ENCODE measurements at places on chromosomes 7 and 10. TPM values are rescaled to one million over a fixed set of nuclear protein-coding genes. Genes with fewer than 3 reads are reported as not detected.

- no peak overlapping the region for H3K4me3 ChIP-seq
- no peaks in the 10 kb centered on the region for H3K4me1 ChIP-seq
- H3K27me3 ChIP-seq = no peaks in the 10 kb centered on the region
Measured at GRCh38 chr10:4941540-4942330, 21.5 kb upstream of the AKR1C1 start.

Gene FOXK1
- total RNA-seq = 30.0 TPM

Gene ZNF485
- total RNA-seq = 6.9 TPM

- no peaks in the 10 kb centered on the region for H3K4me1 ChIP-seq
- H3K4me3 ChIP-seq = no peak overlapping the region
- no peak for DNase-seq
- no peaks in the 10 kb centered on the region for H3K36me3 ChIP-seq
- peaks cover 17% of the 10 kb centered on the region for H3K27me3 ChIP-seq
- no peak overlapping the region for H3K27ac ChIP-seq
Measured at GRCh38 chr10:30098629-30099028, 39.2 kb upstream of the JCAD start.

GRCh38 chr7:70738151-70738885 is 393.6 kb upstream of the GALNT17 start:
- no peak overlapping the region for H3K4me3 ChIP-seq
- H3K36me3 ChIP-seq = no peaks in the 10 kb centered on the region
- H3K4me1 ChIP-seq = peaks cover 14% of the 10 kb centered on the region
- DNase-seq = no peak
- H3K27ac ChIP-seq = no peak overlapping the region

DNA sequence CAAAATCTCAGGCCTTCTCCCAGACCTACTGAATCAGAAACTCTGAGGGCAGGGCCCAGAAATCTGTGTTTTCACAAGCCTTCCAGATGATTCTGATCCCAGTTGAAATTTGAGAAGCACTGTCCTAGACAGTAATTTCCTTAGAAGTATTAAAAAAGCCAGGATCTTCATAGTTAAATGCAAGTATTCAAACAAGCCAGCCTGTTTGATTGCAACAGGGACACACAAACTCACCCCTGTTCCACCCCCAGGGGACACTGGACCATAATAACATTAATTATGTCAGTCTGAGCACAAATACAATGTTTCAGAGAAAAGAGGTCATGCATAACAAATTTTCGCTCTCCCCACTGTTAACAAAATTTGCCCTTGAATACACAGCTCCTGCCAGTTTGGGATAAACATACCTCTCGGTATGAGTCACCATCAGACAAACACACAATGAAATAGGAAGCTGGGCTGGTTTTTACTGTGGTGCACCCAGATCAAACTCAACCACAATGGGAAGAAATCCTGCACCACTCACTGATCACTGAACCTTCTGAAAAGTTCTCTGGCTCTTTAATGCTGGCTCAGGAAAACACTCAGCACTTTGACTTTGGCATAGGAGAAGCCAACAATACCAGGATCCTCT is 34.3 kb downstream of the ABLIM1 start:
- H3K27ac ChIP-seq = no peak overlapping the region
- H3K36me3 ChIP-seq = no peaks in the 10 kb centered on the region
- no peak for DNase-seq
- H3K4me3 ChIP-seq = no peak overlapping the region
- H3K27me3 ChIP-seq = peaks cover 2% of the 10 kb centered on the region
- peaks cover 3% of the 10 kb centered on the region for H3K4me1 ChIP-seq

DNA sequence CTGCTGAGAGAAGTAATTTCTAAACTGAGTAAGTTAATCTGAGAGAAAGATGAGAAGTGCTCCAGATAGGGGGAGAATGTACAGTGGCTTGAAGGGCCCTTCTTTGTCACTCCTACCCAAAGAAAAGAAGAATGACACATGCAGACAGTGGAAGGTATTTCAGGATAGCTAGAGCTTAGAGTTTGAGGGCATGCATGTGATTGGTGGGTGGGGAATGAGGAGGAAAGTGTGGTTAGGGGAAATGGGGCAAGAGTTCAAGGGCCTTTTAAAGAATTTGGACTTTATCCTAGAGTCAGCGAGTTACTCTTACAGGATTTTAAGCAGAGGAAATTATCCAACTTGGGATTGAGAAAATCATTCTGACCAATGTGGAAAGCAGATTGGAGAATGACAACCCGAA is 50.0 kb downstream of the ANLN start:
- no peak overlapping the region for H3K27ac ChIP-seq
- no peak for DNase-seq
- no peaks in the 10 kb centered on the region for H3K27me3 ChIP-seq
- peaks cover 2% of the 10 kb centered on the region for H3K36me3 ChIP-seq
- no peak overlapping the region for H3K4me3 ChIP-seq

DNA sequence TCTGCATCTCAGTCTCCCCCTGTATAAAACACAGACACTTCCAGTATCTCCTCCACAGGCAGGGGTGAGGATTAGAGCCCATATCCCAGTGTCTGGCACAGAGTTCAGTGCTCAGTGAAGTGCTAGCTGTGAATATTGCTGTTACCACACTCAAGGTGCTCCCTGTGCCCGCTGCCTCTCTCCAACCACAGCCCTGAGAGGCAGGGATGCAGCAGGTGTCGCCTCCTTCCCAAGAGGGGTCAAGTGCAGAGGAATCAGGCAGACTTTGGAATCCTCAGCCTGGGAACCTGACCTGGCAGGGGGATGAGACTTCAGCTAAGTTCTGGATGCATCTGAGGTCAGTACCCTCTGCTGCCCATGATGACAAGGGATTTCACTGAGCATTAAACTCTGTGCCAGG is 163.1 kb downstream of the GFRA1 start:
- H3K36me3 ChIP-seq = no peaks in the 10 kb centered on the region
- H3K27me3 ChIP-seq = no peaks in the 10 kb centered on the region
- DNase-seq = no peak
- no peak overlapping the region for H3K27ac ChIP-seq
- H3K4me1 ChIP-seq = no peaks in the 10 kb centered on the region

DNA sequence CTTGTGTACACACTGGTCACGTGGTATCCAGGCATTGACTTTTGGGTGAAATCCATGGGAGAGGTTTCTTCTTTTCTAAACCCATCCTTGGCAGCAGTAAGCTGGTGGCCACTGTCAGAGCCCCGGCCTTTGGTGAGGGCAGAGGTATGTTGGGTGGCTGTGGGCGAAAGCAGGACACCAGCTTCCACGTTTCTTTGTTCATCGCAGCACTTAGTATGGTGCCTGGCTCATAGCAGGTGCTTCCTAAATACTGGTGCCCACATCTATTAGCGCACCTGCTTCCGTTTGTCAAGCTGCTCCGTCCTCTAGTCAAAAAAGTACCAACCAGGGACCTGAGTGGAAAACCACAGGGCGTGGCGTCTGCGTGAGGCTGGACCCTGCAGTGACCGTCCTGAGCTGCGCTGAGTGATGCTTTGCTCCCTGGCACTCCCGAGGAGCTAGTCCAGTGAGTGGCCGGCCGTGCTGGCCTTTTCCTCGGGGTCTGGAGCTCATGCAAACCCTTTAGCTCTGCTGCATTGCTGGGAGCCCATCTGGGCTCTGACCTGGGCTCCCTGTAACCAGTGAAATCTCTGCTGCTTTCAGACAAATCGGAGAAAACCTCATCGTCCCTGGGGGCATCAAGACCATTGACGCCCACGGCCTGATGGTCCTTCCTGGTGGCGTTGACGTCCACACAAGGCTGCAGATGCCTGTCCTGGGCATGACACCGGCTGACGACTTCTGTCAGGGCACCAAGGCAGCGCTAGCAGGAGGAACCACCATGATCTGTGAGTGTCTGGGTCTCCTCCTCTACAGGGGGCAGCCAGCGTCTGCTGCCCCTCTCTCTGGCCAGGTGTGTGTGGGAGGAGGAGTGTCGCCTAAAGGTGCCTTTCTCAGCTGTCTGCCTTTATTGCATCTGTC is 5.6 kb downstream of the DPYSL4 start:
- no peak overlapping the region for H3K4me3 ChIP-seq
- H3K27me3 ChIP-seq = peaks cover 22% of the 10 kb centered on the region
- H3K27ac ChIP-seq = no peak overlapping the region
- H3K4me1 ChIP-seq = peaks cover 3% of the 10 kb centered on the region
- no peak for DNase-seq

DNA sequence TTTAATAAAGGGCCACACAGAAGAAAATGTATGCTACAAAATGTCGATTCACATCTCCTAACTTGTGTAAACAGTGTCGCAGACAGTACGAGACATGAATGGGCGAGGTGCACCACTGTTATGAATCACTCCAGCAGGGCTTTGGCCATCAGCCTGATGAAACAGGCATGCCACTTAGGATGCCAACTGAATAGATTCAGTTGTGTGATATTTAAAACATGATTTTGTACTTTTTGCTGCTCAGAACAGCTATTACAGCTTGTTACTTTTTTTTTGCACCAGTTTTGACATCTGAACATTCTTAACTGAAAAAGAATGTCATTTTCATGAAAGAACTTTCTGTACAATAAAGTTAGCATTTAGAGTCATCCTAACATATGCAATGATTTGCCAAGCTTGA is 138.1 kb downstream of the VTI1A start:
- H3K27ac ChIP-seq = no peak overlapping the region
- no peak for DNase-seq
- no peaks in the 10 kb centered on the region for H3K4me1 ChIP-seq
- no peak overlapping the region for H3K4me3 ChIP-seq
- H3K27me3 ChIP-seq = no peaks in the 10 kb centered on the region
- H3K36me3 ChIP-seq = peaks cover 11% of the 10 kb centered on the region

Gene NEUROD6
- not detected for total RNA-seq

DNA sequence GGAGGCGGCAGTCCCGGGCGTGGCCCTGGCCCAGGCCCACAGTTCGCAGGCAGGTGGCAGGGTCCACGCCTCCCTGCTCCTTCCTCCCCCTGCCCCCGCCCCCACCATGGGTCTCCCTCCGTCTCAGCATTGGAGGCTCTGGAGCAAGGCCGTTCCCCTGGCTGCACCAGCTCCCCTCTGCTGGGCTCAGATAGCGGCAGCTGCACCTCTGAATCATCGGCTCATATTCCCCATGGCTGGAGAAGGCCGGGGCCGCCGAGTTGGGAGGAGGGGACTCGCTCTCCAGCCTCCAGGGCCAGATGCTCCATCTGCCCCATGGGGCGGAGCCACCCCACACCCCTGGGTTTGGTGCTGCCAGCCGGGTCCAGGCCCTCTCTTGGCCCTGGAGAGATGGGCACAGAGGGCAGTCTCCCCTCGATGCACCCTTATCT is 145.0 kb downstream of the ELFN1 start:
- no peak for DNase-seq
- no peaks in the 10 kb centered on the region for H3K27me3 ChIP-seq

- no peaks in the 10 kb centered on the region for H3K4me1 ChIP-seq
- no peaks in the 10 kb centered on the region for H3K36me3 ChIP-seq
- H3K27me3 ChIP-seq = peaks cover 10% of the 10 kb centered on the region
- H3K4me3 ChIP-seq = no peak overlapping the region
- no peak overlapping the region for H3K27ac ChIP-seq
Measured at GRCh38 chr10:50927522-50928189, 42.2 kb upstream of the A1CF start.

Gene GJD4
- total RNA-seq = not detected

- no peaks in the 10 kb centered on the region for H3K4me1 ChIP-seq
- DNase-seq = no peak
- H3K4me3 ChIP-seq = no peak overlapping the region
- H3K27me3 ChIP-seq = peaks cover 2% of the 10 kb centered on the region
Measured at GRCh38 chr10:9579110-9579705, 1438.5 kb upstream of the CELF2 start.

GRCh38 chr7:46283852-46284251 is 362.8 kb upstream of the IGFBP3 start:
- no peaks in the 10 kb centered on the region for H3K27me3 ChIP-seq
- H3K27ac ChIP-seq = no peak overlapping the region
- H3K36me3 ChIP-seq = no peaks in the 10 kb centered on the region
- no peak for DNase-seq
- H3K4me1 ChIP-seq = no peaks in the 10 kb centered on the region
- H3K4me3 ChIP-seq = no peak overlapping the region

- no peaks in the 10 kb centered on the region for H3K27me3 ChIP-seq
- no peaks in the 10 kb centered on the region for H3K4me1 ChIP-seq
- H3K4me3 ChIP-seq = no peak overlapping the region
Measured at GRCh38 chr7:94748376-94748775, 92.4 kb upstream of the SGCE start.

GRCh38 chr7:71768450-71768849 is 636.5 kb downstream of the GALNT17 start:
- no peak overlapping the region for H3K27ac ChIP-seq
- H3K4me1 ChIP-seq = no peaks in the 10 kb centered on the region
- no peaks in the 10 kb centered on the region for H3K36me3 ChIP-seq
- no peak for DNase-seq
- H3K27me3 ChIP-seq = no peaks in the 10 kb centered on the region
- no peak overlapping the region for H3K4me3 ChIP-seq

DNA sequence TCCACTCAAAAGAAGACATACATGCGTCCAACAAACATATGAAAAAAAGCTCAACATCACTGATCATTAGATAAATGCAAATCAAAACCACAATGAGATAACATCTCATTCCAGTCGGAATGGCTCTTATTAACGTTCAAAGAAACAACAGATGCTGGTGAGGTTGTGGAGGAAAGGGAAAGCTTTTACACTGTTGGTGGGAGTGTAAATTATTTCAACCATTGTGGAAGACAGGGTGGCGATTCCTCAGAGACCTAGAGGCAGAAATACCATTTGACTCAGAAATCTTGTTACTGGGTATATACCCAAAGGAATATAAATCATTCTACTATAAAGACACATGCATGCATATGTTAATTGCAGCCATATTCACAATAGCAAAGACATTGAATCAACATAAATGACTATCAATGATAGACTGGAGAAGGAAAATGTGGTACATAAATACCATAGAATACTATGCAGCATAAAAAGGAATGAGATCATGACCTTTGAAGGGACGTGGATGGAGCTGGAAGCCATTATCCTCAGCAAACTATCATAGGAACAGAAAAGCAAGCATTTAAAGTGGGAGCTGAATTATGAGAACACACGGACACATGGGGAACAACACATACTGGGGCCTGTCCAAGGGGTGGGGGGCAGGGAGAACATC is 28.4 kb downstream of the PCDH15 start:
- H3K27ac ChIP-seq = no peak overlapping the region
- no peaks in the 10 kb centered on the region for H3K27me3 ChIP-seq
- no peak overlapping the region for H3K4me3 ChIP-seq

Gene OR2A42
- not detected for total RNA-seq

- H3K36me3 ChIP-seq = no peaks in the 10 kb centered on the region
- H3K27ac ChIP-seq = no peak overlapping the region
- peaks cover 56% of the 10 kb centered on the region for H3K27me3 ChIP-seq
- DNase-seq = no peak
- peaks cover 33% of the 10 kb centered on the region for H3K4me1 ChIP-seq
Measured at GRCh38 chr7:101124376-101125056, 2.4 kb upstream of the SERPINE1 start.

Gene CHCHD1
- total RNA-seq = 12.7 TPM

Gene LIPJ
- total RNA-seq = not detected

GRCh38 chr10:118596426-118597124 is 1.1 kb upstream of the PRLHR start:
- peaks cover 12% of the 10 kb centered on the region for H3K4me1 ChIP-seq
- no peak for DNase-seq
- peaks cover 52% of the 10 kb centered on the region for H3K27me3 ChIP-seq
- H3K27ac ChIP-seq = no peak overlapping the region
- H3K36me3 ChIP-seq = peaks cover 2% of the 10 kb centered on the region

Gene NKX1-2
- not detected for total RNA-seq

All from activated CD4-positive, alpha-beta T cell treated with anti-CD3 and anti-CD28 coated beads for 36 hours (primary cell).